ENCODE measurements at places on chromosomes 3 and 15.

GRCh38 chr15:31409171-31409570 lies 82.5 kb downstream of the KLF13 start:
- no peak for DNase-seq

GRCh38 chr3:194203482-194204041 lies 67.6 kb downstream of the HES1 start:
- no peak for DNase-seq

DNA sequence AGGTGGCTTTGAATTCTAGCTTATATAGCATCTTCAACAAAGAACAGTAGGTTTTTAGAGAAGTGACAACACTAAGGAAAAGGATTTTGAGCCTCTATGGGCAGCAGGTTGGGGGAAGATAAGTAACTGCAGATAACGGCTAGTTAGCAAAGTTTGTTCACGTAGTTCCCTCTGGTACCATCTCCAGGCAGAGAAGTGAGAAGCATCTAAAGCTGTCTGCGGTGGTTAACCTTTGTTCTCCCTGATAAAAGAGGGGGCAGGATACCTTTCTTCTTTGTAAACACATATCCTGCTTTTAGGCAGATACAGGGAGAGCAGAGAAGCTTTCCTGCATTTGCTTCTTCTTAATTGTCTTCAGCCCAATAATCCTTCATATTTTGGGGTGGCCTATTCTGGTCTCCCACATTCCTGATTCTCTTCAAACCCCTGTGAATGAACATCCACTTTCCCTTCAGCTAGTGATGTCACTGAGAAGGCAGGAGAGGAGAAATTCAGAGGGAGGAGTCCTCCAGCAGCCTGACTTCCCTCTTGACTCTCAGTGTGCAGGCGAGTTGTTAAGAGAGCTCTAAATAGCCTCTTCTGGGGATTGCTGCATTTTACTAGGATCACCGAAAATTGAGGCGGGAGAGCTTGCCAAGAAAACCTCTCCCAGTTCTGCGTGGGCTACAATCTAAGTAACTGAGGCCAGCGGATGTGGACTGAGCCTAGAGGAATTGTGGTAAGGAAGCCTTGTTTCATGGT lies 393.7 kb upstream of the C2CD4B start:
- DNase-seq = no peak

DNA sequence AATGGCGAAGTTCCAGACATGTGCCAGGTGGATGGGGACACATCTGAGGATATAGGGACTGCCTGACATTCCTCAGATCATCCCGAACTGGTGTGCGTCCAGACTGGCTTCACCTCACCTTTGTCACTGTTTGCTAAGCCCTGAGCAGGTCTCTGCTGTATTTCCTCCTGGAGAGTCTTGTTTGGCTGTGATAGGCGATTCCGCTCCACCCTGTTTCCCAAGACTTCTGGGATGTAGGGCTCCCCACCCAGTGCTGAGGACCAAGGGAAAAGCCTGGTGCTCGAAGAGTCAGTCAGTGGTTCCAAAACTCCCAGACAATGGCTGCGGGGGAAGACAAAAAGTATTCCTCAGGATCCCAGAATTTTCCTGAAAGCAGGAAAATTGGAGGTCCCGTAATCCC lies 11.1 kb upstream of the FURIN start:
- DNase-seq = no peak
